ENCODE measurements at places on chromosomes 7 and 10.

GRCh38 chr10:78761311-78761781, 307.4 kb upstream of the ZMIZ1 start:
- DNase-seq, result no peak

DNA sequence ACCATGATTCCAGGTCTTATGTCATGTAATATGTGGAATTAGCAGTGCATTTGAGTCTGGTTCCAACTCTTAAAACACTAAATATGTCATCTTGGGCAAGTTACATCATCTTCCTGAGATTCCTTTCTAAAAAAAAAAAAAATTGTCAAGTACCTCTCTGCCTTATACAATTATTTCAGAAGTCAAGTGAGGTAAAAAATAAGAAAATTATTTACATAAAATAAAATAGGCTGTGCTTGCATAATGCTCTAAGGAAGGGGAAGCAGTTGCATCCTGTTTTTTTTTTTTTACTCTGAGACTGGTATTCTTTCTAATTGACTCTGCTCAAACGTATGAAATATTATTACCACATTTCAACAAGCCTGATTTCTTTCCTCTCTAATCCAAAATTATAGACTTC, 55.1 kb upstream of the SEMA3A start:
- DNase-seq, result no peak

GRCh38 chr10:66505003-66505657, 420.7 kb upstream of the LRRTM3 start:
- DNase-seq, result no peak

DNA sequence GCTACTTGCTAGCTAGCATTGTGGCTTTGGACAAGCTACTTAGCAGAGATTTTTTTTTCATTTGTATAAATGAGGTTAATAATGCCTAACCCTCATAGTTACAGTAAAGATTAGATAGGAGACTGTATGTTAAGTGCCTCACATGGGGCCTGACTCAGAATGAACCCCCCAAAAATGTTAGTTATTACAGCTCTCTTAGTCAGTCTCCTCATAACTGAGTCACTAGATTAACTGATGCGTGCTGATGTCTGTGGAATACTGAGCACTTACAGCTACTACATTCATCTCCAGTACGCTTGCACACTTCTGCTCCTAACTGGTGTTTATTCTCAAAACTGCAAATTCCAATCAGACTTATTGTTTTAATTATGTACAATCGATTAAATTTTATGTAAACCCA, 315.3 kb downstream of the SNX13 start:
- no peak for DNase-seq

- DNase-seq, result no peak
These were observed 253.2 kb upstream of the FZD8 start for GRCh38 chr10:35895331-35895730.

- DNase-seq, result no peak
These were observed 1.3 kb upstream of the EEF1AKMT2 start for GRCh38 chr10:124792998-124793352.

DNA sequence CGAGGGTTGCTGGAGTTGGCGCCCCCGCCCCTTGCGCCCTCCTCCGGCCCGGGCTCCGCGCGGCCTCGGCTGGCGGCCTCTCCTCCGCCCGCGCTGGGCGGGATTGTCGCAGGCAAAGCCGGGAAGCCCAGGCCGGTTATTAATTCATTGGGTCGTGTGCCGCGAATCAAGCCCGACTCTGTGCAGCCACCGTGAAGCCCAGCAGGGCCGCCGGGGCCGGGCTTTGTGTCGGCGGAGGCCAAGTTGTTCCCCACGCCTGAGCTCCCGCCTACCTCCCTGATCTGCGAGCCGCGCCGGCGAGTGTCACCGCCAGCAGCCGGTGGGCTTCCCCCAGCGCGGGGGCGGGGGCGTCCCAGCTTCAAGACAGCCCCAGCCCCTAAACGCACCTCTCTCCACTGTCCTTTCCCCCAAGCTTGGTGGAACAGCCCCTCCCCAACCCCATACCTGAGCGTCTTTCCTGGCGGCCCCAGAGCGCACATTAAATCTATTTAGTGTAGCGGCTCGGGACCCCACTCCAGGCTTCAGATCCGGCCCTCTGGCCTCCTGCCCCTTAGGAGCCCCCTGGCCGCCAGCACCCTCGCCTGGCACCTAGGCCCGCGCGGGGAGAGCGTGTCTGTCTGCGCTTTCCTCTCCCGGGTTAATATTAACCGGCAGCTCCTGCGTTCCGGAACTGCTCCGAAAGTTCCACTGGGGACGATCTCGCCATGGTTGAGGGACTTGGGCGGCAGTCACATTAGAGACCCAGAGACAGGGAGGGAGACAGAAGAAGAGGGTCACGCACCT, 3.5 kb downstream of the SHH start:
- no peak for DNase-seq

DNA sequence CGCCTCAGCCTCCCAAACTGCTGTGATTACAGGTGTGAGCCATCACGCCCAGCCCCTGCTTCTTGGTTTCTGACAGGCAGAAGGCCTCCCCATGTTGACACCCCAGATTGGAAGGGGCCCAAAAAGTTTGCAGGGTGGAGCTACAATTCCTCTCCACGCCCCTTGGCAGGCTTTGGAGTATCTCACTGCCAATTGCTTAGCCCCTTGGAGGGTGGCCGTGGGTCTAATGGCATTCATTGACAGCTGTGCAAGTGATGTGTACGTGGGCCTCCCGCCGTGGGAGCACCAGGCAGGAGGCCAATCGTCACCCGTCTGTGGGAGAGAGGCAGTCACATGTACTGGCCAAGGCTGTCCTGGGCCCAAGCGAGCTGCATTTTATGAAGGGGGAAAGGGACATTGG, 73.7 kb upstream of the PPIF start:
- DNase-seq, result no peak

DNA sequence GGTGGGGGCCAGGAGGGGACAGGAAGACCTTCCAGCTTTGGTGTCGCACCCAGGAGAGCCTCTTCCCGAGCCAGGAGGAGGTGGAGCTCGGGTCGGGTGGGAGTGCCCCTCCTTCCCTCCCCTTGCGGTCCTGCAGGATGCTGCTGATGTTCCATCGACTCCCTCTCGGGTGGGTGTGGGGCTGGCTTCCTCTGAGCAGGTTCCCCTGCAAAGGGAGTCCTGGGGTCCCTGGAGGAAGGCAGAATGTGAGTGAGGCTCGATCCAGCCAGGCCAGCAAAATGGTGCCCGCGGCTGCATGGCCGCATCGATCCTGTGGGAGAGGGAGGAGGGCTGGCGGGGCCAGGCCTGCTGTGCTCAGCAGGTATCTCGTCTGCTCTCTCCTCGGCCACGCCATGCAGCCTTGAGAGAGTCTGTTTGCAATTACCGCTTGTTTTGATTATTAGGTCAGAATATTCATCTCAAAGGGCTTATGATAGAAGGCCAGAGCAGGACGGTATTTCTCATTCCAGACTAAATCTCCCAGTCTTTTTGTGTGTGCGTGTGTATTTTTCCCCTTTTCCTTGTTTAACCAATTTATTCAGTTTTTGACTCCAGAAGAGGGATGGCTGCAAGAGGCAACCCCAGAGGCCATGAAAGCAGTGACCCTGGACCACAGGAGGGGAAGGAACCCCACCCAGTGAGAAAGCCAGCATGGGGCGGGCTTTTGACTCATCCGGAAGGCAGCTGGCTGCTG, 137.3 kb upstream of the ZMIZ1 start:
- DNase-seq, result no peak

DNA sequence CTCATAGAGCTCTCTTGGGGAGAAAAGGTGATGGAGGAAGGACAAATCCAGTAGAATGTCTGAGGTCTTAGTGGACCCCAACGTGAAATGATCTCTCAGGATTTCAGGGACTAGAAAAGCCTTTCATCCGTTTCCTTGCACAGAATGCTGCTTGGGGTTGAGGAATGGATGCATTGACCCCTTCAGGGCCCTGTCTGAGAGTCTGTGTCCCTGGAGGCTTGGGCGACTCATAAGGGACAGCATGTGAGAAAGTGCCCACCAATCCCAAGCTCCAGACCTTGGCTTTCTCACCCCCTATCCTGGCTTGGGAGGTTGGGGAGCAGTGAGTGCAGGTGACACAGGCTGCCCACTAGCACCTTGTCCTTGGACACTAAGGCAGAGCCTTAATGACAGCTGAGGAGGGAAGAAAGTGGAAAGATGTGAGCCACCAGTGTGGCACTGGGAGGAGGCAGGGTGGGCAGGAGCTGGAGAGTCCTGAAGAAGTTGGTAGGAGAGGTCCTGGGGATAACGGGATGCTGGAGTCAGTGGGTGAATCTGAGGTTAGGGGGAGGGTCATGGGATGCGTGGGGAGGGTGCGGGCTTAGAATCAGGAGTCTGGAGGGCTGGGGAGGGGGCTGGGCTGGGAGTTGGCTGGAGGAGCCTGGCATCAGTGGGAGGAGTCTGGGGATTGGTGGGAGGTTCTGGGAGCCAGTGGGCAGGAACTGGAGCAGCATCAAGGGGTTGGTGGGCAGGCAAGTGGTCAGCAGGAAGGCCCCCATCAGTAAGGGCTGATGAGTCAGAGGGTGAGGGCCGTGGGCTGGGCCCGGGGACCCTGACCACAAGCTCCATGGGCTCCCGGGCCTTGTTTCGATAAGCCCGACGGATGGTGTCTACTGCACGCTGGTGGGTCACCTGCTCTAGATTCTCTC, 8.6 kb downstream of the LZTS2 start:
- DNase-seq, result no peak

GRCh38 chr10:111076682-111077478, at the start of gene ADRA2A:
ADRA2A (plus strand) TSS chr10:111077029; CDS start chr10:111077997, 968 bp downstream.
- peak; percentile 29 for DNase-seq

DNA sequence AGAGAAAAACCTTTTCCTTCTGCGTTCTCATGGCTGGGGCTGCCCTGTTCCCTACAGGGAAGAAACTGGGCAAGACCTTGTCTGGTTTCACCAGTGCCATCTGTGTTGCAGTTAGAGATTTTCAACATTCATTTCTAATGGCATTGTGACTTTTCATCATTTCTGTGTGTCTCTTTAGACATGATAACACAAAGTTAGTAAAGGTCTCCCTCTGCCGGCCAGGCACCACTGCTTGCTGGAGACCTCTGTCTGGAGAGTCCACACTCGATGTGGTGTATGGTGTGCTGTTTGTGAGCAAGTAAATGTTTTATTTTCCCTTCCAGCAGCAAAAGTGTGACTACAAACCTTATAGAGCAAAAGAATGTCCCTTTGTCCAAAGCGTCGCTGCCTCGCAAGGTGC, 213.5 kb downstream of the PAXIP1 start:
- DNase-seq, result no peak

GRCh38 chr7:36490419-36490830, 100.8 kb downstream of the ANLN start:
- DNase-seq, result no peak
